ENCODE measurements at places on chromosomes 3 and 15.
A peak's percentile ranks its signal among the peaks of the same experiment; 100 is the strongest.

DNA sequence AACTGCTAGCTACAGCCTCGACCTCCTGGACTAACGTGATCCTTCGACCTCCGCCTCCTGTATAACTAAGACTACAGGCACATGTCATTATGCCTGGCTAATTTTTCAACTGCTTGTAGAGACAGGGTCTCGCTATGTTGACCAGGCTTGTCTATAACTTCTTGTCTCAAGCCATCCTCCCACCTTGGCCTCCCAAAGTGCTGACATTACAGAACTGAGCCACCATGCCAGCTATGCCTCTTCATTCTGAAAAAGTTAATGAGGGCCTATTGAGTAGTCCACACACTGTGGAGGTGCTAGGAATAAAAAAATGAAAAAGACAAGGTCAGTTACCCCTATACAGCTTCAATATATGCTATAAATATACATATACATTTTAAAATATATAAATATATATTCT lies 18.3 kb upstream of the EPHA6 start:
- H3K36me3 ChIP-seq, result no peaks in the 10 kb centered on the region
- no peak overlapping the region for H3K27ac ChIP-seq
- no peaks in the 10 kb centered on the region for H3K4me1 ChIP-seq

- H3K4me3 ChIP-seq, result no peak overlapping the region
- no peaks in the 10 kb centered on the region for H3K27me3 ChIP-seq
- H3K36me3 ChIP-seq, result no peaks in the 10 kb centered on the region
Observed at GRCh38 chr3:135018149-135018923, 223.3 kb downstream of the EPHB1 start.

DNA sequence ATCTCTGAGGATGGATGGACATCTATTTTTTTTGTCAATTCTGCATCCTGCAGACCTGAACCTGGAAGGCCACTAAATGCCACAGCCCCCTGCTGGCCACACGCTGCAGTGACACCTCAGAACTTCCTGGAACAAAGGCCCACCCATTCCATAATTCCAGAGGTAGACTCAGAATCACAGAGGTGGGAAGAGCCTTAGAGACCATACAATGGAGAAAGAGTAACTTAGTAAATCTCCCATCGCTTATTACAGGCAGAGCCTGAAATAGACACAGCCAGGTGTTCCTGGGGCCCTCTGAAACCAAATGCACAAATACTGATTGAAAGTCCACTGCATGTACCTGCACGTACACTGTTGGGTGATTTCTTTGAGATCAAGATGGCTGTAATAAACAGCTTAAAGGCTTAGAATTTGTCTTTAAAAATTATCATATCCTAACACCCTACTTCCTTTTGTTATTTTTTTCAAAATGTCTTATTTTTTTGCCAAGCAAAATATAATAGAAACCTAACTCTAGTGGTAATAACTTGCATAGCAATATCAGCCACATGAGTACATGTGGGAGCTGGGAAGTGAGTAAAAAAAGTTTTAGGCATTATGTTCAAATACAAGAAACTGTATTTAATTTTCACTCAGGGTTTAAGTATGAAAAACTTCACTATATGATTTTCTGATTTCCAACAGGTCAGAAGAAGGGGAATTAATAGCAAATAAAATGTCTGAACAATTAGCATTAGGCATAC lies 62.7 kb downstream of the EOMES start:
- no peaks in the 10 kb centered on the region for H3K36me3 ChIP-seq
- H3K4me1 ChIP-seq, result no peaks in the 10 kb centered on the region
- H3K27me3 ChIP-seq, result no peaks in the 10 kb centered on the region
- peak; percentile 67 for DNase-seq
- no peak overlapping the region for H3K27ac ChIP-seq

GRCh38 chr3:105812194-105812586 lies 56.6 kb downstream of the CBLB start:
- H3K36me3 ChIP-seq, result no peaks in the 10 kb centered on the region
- no peaks in the 10 kb centered on the region for H3K27me3 ChIP-seq
- no peak overlapping the region for H3K4me3 ChIP-seq
- no peak overlapping the region for H3K27ac ChIP-seq
- DNase-seq, result no peak

GRCh38 chr3:55746808-55747413 lies 259.8 kb upstream of the WNT5A start:
- H3K4me1 ChIP-seq, result peaks cover 9% of the 10 kb centered on the region
- no peak overlapping the region for H3K4me3 ChIP-seq
- no peak overlapping the region for H3K27ac ChIP-seq
- H3K27me3 ChIP-seq, result no peaks in the 10 kb centered on the region

GRCh38 chr3:170614214-170614966 lies 28.5 kb upstream of the SLC7A14 start:
- H3K36me3 ChIP-seq, result no peaks in the 10 kb centered on the region
- peak; percentile 46 for DNase-seq
- H3K4me1 ChIP-seq, result no peaks in the 10 kb centered on the region
- no peaks in the 10 kb centered on the region for H3K27me3 ChIP-seq
- H3K4me3 ChIP-seq, result no peak overlapping the region
